Germinal center (tissue), 1 donor: ENCODE measurements at places on chromosomes 5 and 9.

- no peak for DNase-seq
Observed at GRCh38 chr5:175214152-175214551, 229.8 kb downstream of the DRD1 start.

- DNase-seq, result no peak
Observed at GRCh38 chr5:39519079-39519478, 94.3 kb upstream of the DAB2 start.

DNA sequence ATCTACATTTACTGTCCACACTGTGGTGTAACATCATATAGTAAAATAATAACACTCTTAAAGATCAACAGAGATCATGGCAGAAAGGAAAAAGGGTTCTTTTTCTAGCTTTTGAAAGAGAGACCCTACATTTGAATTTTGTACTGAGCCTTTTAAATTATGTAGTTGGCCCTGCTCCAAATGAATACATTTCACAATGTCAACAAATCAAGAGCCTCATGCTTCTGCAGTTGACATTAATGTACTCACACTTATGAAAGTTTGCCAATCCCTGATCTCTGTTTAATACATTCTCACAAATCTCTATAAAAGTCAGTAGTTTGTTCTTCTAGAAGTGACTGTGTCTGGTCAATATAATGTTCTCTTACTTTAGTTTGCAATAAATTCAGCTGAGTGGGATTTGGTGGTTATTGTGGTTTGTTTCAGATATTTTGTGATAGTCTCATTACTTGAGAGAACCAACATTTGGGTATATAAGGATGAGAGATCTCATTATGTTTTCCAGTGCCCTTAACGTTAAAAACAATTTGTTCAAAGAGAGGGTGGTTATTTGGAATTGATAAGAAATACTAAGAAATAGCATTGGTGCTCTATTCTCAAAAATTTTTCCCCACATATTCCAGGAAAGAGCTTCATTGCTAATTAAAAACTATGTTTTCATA, 277.8 kb upstream of the FTMT start:
- no peak for DNase-seq

DNA sequence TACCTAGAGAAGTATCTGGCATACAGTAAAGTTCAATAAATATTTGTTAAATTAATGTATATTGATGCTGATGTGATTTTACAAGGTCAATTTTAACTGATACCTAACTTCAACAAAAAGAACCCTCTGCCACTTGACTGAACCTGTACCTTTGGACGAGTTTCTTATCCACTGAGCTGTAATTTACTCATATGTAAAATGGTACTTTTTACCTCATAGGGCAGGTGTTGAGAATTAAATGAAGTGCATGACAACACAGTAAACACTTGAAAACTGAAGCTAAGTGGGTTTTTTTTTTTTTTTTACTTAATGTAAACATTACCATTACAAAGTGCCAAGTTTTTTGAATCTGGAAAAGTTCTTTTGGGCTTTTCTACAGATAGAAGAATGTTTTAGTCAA, 15.4 kb downstream of the NIPSNAP3B start:
- DNase-seq, result no peak

- no peak for DNase-seq
Observed at GRCh38 chr9:25310961-25311360, 367.3 kb downstream of the TUSC1 start.
